ENCODE measurements at places on chromosomes 16 and 17.

DNA sequence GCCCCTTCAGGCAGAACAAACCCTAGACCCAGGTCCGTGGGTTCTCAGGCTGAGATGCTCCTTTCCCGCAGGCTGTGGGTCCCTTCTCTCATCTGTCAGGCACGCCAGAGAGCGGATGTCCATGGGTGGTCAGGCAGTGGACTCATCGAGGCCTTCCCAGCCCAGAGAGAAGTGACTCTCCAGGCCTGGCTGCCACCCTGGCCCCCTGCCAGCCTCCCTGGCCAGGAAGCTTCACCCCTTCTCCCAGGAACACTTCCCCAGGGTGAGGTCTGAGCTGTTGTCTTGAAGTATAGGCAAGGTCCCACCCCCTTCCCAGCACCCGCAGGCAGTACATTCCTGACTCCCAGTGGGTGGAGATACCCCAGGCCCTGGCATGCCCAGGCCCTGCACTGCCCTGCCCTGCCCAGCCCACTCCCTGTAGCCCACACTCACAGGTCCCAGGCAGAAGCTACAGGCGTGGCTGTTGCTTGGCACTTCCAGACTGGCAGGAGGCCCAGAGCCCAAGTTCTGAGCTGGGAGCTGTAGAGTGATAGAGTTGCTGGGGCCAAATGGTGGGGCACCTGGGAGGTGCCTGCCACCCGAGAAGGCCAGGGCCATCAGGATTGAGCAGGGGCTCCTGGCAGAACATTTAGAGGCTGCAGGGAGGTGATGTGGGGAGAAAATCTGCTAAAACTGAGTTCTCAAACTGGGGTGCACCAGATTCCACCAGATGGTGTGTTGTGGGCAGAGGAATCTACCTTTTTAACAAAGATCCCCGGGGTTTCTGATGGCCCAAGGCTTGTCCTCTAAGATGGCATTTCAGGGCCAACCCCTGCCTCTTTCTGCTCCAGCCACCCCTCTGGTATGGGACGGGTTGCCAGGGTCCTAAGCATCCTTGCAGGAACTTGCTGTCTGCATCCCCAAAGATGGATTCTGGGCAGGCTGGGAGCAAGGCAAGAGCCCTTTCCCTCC, 6.7 kb downstream of the ITGA3 start:
- no peak for DNase-seq

DNA sequence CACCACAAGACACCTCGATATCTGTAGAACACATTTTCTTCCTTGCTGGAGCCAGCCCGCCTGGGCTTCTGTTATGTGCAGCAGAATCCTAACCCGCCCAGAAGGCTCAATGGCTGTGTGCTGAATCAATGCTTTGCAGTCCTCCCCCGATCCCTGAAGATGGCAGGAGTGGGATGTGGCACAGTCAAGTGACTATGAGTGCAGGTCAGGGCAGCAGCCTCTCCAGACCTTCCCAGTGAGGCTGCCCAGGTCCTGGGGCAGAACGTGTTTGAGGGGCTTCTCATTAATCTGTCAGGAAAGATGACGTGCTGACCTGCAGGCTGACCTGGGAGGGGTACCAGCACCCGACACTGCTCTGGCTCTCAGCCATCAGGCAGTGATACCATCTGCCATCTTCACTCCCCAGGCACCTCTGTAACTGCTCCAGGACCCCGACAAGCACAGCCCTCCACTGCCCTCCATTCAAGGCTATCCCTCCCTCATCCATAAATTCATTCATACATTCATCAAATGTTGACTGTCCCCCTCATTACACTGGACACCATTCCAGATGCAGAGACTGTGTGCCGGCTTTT, 35.2 kb downstream of the LRRC75A start:
- no peak for DNase-seq

- DNase-seq: no peak
Measured at GRCh38 chr17:977166-977565, 2.4 kb downstream of the NXN start.

GRCh38 chr16:64133366-64133765, 988.5 kb downstream of the CDH11 start:
- no peak for DNase-seq

- no peak for DNase-seq
Measured at GRCh38 chr17:61063528-61063927, 336.1 kb upstream of the TBX2 start.

GRCh38 chr16:4684058-4684715, 9.2 kb upstream of the NUDT16L1 start:
- no peak for DNase-seq

- DNase-seq: no peak
Measured at GRCh38 chr16:21205303-21205702, 6.1 kb downstream of the ZP2 start.

DNA sequence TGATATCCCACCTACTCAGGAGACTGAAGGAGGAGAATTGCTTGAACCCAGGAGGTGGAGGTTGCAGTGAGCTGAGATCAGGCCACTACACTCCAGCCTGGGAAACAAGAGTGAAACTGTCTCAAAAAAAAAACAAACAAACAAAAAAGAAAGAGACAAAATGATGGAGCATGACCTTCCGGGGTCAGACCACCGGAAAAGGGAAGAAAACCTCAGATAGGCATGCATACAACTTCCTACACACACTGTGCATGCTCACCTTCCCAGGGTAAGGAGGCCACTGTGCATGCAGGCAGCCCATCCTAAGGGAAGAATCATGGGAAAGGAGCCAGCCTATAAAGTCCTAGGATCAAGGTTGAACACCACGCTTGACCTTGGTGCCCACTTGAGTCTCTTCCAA, 9.6 kb upstream of the MAPK3 start:
- DNase-seq: no peak

- no peak for DNase-seq
Measured at GRCh38 chr17:46853896-46854444, 2.6 kb downstream of the WNT9B start.

- no peak for DNase-seq
Measured at GRCh38 chr17:5526821-5527598, 40.6 kb downstream of the MIS12 start.

DNA sequence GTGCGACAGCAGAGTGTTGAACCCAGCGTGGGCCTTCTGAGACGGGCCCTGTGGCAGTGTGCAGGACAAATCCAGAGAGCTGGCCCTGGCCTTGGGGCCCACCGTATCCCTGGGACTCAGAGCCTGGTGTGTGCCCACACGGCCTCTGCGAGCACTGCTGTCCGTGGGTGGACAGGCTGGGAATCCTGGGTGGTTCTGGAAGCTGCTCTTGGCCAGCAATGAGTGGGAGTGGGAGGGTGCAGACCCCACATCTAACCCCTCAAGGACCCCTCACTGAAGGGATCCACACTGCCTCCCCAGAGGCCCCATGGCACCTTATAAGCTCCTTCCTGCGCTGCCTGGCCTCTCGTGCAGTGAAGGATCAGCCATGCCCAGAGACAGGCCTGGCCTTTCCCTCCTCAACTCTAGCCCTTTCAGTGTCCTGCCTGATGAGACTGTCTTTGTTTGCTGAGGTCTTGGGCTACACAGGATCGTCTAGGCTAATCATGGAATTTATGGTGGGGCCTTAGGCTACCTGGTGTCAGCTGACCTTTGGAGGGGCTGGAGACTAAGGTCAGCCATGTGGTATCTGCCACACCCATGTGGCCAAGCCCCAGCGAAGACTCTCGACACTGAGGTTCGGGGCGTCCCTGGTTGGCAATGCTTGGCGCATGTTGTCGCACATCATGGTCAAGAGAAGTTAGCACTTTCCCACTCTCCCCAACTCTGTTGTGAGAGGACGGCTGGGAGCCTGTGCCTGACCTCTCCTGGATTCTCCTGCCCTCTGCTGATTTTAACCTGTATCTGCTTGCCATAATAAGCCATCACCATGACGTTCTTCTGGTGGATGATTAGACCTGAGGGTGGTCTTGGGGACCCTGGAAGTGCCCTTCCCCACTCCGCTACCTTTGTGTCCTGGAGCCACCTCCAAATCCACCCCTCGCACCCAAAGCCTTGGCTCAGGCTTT, 16.4 kb upstream of the GINS2 start:
- DNase-seq: no peak

DNA sequence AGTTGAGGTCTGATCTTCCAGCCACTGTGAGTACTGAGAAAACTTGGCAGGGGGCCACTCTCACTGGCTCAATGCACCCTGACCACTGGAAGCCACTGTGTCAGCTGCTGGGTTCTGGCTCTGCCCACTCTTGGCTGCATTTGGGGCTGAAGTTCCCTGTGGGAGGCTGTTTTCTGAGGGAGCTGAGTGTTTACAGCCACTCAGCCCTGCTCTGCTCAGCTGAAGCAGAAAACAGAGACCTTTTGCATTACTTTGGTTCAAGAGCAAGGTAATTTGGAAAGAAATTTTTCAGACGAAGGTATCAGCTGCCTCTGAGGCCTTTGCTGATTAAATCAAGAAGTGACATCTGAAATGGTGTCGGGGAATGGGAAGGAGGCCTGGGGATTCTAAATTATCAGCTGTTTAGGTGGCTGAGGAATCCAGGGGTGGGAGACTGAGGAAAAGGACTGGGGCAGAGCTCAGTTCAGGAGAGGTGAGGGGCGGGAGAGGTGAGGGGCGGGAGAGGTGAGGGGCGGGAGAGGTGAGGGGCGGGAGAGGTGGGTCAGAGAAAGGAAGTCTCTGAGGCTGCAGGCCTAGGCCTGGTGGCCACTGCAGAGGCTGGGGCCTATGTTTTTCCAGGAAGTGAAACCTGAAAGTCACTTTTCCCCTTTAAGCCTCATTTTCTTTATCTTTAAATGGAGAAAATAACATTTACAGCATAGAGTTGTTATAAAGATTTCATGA, at the start of gene ACSM5:
ACSM5 (plus strand) TSS at position 137 of the 723 bp plus-strand sequence. CDS start 1,951 bp downstream, outside the sequence.
- DNase-seq: no peak

- peak; percentile 73 for DNase-seq
Measured at GRCh38 chr16:3099732-3100499, 822 bp upstream of the ZSCAN10 start.

DNA sequence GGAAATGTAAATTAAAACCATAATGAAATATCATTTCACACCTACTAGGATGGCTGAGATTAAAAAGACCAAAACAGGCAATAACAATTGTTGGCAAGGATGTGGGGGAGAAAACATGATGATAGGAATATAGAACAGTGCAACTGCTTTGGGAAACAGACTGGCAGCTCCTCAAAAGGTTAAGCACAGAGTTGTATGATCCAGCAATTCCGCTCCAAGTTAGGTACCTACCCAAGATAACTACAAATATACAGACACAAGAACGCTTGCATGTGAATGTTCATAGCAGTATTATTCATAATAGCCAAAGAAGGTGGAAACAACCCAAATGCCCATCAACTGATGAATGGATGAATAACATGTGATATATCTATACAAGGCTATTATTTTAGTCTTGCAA, 35.0 kb upstream of the MAP3K14 start:
- no peak for DNase-seq

DNA sequence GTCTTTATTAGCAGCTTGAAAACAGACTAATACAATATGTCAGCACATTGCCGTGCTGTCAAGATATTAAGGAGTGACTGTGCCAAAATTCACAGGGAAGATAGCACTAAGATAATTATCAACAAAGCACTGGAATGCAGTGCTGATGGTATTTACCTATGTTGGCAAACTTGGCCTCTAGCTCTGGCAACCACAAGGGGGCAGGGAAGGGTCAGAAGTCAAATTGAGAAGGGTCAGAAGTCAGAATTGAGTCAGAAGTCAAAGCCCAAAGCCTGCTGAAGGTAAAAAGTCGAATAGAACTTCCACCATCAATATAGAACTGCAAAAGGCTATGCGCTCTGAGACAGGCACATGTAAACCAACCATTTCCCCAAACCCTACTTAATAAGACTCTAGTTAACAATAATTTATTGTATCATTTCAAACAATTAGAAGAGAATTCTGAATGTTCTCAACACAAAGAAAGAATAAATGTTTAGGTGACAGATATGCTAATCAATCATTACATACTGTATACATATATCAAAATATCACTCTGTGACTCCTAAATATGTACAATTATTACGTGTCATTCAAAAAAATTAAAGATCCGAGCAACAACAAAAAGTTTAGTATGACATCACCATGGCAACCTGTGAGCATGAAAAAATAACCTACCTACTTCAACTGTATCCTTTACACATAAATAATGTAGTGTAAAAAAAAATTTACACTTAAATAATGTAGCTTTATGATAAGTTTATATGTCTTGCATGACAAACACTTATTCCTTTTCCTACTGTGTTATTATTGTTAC, 916.1 kb downstream of the KCNJ2 start:
- DNase-seq: no peak

DNA sequence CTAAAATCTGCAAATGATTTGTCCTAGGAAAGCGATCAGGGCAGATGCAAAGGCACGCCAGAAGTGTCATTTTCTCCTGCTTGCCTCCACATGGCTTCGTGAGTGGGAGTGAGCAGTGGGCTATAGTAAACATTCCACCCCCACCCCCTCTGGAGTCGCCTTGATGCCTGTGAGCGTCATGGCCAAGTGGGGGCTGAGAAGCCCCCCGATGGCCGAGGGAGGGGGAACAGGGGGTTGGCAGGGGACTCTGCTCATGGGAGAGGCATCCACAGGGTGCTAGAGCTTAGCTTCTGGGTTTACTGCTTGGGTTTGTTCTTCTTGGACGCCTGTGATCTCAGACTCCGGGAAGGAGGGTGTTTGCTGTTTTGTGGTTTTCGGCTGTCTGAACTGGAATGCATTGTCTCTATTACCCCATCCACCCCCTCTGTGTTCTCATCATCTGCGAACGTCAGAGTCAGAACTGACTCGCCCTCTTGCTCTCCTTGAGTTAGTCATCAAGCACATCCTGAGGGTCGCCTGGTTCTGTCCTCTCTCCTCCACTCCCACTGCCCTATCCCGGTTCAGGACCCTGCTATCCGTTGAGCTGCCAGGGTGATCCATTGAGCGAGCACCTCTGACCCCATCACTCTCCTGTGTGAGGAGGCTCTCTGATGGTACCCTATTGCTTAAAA, 15.4 kb downstream of the TNS4 start:
- no peak for DNase-seq

- no peak for DNase-seq
Measured at GRCh38 chr16:30623536-30624283, 13.5 kb upstream of the ZNF689 start.

DNA sequence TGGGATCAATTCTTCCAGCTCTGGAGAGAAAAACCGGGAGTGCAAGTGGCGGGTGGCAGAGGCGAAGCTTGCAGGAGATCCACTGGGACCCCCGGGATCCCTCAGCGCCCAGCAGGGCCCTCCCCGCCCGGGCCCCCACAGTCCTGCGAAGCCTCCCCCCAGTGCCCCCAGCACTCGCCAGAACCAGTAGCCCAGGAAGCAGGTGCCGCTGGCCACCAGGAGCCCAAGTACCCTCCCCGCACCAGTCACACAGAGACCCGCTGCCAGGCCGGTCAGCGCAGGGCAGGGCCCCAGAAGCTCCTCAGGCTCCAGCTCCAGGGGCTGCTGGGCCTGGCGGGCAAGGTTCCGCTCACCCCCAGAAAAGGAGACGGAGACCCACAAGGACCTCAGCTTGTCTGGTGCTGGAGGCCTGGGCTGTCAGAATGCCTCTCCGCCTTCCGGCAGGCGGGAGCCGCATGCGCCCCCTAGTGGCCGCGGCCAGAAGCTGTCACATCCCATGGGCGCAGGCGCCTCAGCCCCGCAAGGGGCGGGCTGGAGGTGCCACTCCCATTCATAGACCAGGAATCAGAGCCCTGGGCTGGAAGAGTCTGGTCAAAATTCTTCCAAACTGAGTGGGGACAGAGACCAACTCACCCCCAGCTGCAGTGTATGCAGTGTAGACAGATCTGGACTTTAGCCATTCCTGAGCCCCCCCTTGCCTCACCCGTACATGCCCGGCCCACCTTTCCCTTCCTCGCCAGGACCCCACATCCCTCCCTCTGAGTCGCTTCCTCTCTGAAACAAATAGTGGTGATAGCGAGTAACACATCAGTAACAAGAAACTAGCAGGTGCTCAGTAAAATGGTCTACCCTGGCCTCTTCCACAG, 1002.3 kb downstream of the KCNJ18 start:
- no peak for DNase-seq
